KG1 (cell line): ENCODE measurements at places on chromosomes 1 and 21.
A peak's percentile ranks its signal among the peaks of the same experiment; 100 is the strongest.

DNA sequence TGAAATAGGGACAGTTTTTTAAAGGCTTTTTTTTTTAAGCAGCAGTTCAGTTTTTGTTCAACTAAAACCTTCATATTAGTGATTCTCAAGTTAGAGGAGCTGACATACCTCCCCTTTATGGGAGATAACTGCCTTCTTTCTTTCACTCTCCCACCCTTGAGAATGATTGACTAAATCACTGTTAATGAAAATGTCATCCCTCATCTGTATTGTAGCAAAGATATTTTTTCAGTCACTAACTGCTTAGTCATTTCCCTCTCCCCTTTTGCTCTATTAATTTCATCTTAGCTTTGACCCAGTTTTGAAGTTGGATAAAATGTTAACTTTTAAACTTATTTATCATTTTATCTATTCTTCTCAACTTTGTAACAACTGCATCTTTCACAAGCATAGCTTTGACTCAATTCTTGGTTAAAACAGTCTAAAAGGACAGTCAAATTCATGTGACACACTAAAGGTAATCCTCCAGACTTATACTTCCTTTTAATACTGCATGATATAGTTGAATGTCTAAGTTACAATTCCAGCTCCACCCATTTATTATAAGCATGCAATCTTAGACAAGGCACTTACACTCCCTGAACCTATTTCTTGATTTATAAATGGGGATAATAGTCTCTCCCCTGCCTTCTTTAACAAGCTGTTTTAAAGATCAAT, 17.1 kb downstream of the CAPZA1 start:
- DNase-seq: no peak

- no peak for DNase-seq
Measured at GRCh38 chr1:37533317-37534093, 18.9 kb upstream of the MEAF6 start.

DNA sequence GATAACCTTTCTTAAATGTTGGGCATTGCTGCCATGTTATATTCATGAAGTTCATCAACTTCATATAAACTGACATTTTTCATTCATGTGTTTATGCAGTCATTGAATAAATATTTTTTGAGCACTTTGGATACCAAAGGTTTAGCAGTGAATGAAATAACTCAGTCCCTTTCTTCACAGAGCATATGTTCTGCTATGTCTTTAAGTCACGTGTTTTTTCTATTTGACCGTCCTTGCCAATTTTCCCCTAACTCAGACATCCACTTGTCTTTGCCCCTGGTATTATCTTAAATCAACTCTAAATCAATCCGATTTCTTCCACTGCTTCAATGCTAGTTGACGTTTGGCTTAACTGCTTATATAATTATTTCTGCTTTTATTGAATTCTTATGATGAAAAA, 16.6 kb downstream of the ADARB1 start:
- DNase-seq: no peak

DNA sequence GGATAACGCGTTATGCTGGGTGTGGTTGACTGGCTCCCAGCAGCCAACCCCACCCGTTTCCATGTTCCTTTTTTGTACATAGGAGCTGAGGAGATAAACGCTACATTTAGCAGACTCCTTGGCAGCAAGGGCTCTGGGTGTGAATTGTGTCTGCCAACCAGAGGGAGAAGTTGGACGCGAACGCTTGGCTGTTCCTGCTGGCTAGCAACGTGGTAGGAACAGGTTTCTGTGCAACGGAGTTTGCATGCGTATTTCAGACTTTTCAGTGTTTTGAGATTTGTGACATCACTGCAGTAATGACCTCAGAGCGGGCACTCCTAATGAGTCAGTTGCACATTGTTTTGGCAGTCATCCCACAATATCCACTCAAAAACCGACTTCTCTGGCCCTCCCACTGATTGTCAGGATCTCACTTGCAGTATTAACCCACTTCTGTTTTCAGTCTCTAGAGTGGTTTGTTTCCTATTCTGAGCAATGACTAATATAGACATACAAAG, 98.7 kb upstream of the RGS1 start:
- DNase-seq: no peak

GRCh38 chr1:82268826-82269225, 468.1 kb downstream of the ADGRL2 start:
- no peak for DNase-seq

DNA sequence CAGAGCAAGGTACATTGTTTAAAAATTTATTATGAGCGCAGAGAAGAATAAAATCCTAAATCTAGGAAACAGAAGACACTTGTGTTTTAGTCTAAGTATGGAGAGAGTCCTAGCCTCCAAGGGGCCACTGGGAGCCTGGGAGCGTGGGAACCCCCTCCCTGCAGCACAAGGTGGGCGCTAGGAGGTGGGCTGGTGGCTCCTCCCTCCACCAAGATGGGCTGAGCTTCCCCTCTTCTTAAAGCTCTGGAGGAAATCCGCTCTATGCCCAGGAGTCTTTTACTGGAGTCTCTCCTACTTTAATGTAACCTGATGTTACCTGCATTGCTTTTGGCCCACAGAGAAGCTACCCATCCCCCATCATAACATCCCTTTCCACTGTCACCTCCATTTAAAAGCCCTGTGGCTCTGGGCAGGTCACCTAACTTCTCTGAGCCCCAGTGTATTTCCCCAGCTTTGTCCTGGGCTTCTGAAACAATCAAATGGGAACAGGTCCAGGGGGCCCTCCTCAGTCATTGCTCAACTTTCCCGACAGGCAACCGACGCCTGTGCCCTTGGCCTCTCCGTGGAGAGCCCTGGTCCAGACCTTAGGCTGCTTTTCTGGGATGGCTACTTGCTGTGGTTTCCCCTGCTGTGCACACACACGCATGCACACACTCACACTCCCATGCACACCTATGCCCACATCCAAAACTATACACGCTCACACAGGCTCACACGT, 181.5 kb downstream of the NPHP4 start:
- DNase-seq: no peak

DNA sequence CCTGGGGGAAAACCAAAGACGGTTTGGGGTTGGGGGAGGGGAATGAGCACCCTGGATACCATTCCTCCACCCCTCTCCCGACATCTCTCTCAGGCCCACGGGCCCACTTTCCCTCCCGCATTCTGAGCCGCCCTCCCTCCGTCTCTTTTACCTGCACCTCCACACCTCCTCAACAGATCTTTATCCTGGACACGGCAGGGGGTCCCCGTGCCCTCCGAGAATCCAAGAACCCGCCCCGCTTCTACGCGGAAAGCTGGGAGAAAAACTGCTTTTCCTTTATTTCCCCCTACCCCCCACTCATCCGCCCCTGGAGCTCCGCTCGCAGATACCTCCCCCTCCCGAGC, 108.8 kb downstream of the NAV1 start:
- no peak for DNase-seq

DNA sequence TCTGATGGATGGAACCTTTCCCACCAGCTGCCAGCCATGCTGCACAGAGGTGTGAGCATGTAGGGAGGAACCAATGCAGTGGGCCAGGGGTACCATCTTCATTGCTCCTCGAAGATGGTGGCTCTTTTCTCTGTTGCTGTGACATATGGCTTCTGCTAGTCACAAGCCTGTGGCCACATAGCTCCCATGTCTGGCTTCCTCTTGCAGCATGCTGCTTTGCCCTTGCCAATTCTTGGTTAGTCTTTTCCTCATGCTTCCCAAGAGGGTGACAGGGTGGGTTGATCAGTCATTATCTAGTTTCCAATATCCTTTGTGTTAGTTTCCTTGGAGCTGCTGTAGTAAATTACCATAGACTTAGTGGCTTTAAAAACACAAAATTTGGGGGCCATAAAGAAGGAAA, 123.4 kb downstream of the ETS2 start:
- DNase-seq: no peak

DNA sequence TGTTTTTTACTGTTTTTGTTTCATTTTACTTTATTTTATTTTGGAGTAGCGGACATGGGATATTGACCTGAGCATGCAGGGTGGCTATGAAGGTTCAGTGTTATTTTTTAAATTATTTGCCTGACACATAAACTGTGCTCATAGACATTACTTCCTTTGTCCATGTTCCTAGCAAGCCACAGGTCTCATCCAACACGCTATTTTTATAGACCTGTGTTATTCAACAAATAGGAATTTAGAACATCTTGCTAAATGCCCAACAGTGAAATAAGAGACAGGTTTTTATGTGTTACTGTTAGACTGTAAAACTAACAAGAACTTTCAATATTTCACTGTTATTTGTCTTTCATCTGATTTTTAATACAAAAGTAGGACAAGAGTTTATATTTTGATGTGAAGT, 756.4 kb downstream of the KCNT2 start:
- DNase-seq: no peak

DNA sequence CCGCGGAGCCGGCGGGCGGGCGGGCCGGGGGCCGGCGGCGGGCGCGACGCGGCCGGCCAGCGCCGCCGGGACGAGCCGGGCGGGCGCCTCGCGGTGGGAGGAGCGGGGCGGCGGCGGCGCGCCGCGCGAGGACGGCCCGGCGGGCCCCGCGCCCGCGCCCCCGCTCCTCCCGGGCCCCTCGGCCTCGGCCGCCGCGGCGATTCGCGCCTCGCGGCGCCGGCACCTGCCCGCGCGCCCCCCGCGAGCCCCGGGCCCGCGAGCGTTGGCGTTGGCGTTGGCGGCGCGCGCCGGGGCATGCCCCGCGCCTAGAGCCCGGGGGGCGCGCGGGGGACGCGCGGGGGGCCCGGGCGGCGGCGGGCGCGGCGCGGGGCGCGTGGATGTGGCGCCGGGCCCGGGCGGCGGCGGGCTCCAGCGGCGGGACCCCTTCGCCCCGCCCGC, at the start of gene SKI:
Gene SKI (plus strand): TSS at position 163 of the 438 bp plus-strand sequence. CDS start 448 bp downstream, outside the sequence.
- no peak for DNase-seq

- peak; percentile 90 for DNase-seq
Measured at GRCh38 chr1:26692211-26692792, 3.5 kb upstream of the ARID1A start.

DNA sequence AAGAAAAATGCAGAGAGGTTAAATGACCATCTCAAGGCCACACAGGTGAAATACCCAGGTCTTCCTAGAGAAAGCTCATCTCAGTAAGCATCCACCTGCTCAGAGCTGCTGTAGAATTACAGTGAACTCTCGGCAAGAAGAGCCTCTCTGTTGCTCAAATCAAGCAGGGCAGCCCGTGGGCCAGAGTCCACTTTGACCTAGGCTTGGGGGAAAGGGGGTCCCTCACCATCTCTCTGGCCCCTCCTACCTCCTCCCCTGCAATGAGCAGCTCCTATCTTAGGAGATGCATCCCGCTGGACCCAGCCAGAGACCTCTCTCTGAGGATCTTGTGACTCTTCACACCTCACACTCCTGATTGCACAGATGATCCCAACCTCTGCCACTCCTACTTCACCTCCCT, 364.7 kb downstream of the PTPRU start:
- DNase-seq: no peak

- no peak for DNase-seq
Measured at GRCh38 chr1:21572221-21572620, 63.0 kb downstream of the ALPL start.

GRCh38 chr1:169115891-169116585, 9.5 kb downstream of the ATP1B1 start:
- DNase-seq: no peak

GRCh38 chr1:192151176-192151575, 7.1 kb upstream of the RGS18 start:
- no peak for DNase-seq

GRCh38 chr21:37797403-37797802, 118.9 kb downstream of the KCNJ6 start:
- no peak for DNase-seq

DNA sequence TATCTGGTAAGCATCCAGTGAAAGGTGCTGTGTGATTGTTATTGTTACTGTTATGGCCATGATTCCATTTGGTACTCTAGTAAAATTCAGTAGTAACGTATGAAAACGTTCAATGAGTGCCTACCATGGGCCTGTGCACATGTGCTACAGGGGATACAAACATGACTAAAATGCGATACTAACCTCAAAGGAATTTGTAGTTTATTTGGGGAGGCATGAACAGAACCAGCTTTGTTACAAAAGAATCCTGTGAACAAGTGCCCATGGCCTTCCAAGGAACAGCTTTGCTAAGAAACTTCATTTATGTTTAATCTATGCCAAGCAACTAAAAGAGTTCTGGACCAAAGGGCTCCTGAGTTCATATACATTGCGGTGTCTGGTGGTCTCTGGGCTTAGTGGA, 28.7 kb downstream of the PTGFR start:
- DNase-seq: no peak

DNA sequence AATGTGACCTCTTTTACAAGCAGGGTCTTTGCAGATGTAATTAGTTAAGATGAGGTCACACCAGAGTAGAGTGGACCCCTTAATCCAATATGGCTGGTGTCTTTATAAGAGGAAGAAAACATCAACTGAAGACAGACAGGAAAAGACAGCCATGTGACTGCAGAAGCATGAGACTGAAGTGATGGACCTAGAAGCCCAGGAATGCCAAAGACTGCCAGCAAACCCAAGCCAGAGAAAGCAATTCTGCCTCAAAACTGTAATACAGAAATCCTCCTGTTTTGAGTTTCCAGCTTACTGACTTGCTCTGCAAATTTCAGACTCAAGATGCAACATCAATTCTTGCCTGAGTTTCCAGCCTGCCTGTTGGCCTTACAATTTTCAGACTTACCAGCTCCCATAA, 17.3 kb downstream of the ENAH start:
- no peak for DNase-seq

GRCh38 chr21:19181604-19182140, 778.1 kb upstream of the TMPRSS15 start:
- no peak for DNase-seq

DNA sequence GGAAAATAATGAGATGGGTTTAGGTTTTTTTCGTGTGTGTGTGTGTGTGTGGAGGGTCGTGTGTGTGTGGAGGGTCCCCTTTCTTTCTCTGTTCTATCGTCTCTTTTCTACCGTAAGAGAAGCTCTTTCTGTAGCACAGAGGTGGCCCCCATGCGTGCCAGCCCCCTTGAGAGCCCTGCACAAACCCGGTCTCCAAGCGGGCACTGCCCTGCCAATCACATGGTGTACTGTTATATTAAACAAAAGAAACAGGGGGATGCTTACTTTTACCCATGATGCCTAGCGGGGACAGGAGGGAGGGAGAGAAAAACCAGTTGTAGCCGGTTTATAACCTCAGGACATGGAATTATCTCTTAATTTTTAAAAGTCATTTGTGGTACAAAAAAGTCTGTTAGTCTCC, 41.0 kb downstream of the GATAD2B start:
- DNase-seq: no peak

GRCh38 chr21:45126204-45126626, 51.8 kb downstream of the ADARB1 start:
- DNase-seq: no peak
